Retina (tissue), 1 donor: ENCODE measurements at places on chromosomes 12 and 14.
A peak's percentile ranks its signal among the peaks of the same experiment; 100 is the strongest.

DNA sequence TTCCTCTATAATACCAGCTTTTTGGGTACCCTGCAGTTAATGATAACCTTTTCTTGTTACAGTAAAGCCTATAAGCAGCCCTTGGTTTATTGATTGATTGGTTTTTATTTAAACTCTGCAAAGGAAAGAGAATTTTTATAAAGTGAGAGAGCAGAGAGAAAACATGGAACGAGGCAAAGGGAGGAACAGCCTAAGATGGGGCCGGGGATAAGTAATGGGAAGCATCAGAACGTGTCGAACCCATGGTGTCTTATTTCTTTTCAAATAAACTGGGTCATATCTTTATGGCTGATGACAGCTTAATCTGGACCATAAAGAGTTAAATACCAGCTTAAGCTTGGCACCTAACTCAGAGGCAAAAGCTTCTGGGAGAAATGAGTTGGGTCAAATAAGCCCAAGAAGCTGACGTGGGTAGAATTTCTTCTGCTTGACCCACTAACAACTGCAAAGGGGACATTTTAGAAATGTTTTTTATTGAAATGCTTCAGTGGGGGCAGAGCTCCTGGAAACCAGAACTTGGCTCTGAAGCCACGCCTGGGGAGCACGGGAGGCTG is 12.0 kb upstream of the C14orf93 start:
- no peak for DNase-seq

DNA sequence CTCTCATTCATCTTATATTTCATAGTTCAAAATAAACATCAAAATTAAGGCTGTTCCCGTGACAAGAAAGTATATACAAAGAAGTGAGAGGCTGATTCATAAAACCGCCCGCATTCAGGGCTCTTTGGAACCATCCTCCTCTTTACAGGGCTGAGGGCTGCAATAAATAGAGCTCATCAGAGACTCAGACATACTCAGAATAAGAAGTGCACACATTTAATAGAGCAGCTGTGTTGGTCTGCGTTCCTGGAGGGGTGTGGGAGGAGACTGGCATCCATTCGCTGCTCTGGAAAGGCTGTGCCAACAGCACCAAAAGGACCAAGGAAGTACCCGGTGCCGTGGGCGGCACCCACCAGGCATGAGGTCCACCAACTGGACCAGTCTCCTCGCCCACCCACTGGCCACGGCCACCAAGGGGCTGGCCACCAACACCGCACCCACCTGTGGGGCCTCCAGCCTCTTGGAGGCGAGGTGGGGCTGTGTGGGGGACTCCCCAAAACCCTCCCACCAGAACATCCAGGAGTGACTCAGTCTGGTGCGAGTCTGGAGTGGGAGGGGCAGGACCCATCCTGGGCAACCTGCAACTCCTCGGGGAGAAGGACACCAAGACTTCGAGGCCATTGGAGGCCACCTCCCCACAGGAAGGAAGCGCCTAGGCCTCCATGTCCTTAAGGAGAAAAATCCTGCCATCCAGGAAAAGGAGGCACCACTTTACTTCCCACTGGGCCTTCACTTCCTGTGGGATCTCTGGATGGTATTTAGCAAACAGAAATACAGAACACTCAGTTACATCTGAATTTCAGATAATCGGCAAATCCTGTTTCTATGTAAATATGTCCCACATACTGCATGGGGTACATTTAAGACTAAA is 32.7 kb downstream of the VCPKMT start:
- no peak for DNase-seq

- DNase-seq, result no peak
These were observed 160.1 kb downstream of the EPS8 start for GRCh38 chr12:15629108-15629507.

DNA sequence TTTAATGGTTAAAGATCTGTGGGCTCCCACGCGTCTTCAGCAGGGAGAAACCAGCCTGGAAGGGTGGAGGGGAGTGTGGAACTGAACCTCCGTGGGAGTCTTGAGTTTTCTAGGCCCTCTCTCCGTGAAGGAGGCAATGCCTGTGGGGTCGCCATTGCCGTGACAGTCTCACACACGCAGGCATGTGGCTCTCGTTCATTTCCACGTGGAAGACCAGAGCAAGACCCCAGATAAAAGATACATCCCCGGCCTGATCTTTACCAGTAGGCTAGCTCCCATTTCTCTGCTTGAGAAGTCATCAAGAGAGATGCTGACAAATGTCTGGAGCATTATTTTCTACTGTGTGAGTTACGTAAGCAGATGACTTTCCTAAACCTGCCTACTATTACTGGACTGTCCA is 491.7 kb upstream of the LMO3 start:
- no peak for DNase-seq

- DNase-seq, result peak; percentile 36
These were observed 32.7 kb upstream of the SELPLG start for GRCh38 chr12:108666401-108666881.

GRCh38 chr12:104748790-104749189 is 209.3 kb downstream of the SLC41A2 start:
- DNase-seq, result no peak

GRCh38 chr12:108511633-108512540 is 3.2 kb upstream of the FICD start:
- peak; percentile 80 for DNase-seq
